Naive thymus-derived CD4-positive, alpha-beta T cell (primary cell): ENCODE measurements at places on chromosomes 3 and 15. TPM values are rescaled to one million over a fixed set of nuclear protein-coding genes. Genes with fewer than 3 reads are reported as not detected.

- H3K4me1 ChIP-seq: peaks cover 7% of the 10 kb centered on the region
- no peaks in the 10 kb centered on the region for H3K27me3 ChIP-seq
- H3K36me3 ChIP-seq: no peaks in the 10 kb centered on the region
- H3K27ac ChIP-seq: peak overlapping the region; percentile 42
- DNase-seq: peak; percentile 69
- peak overlapping the region; percentile 46 for H3K4me3 ChIP-seq
These were observed 23.5 kb upstream of the TSC22D2 start for GRCh38 chr3:150384296-150385212.

ZMAT3 gene
- 21.7 TPM for total RNA-seq

GRCh38 chr3:150765949-150766720 is 3.2 kb upstream of the SIAH2 start:
- H3K27me3 ChIP-seq: no peaks in the 10 kb centered on the region
- no peak overlapping the region for H3K4me3 ChIP-seq
- no peak overlapping the region for H3K27ac ChIP-seq
- no peak for DNase-seq
- H3K4me1 ChIP-seq: peaks cover 4% of the 10 kb centered on the region
- H3K36me3 ChIP-seq: no peaks in the 10 kb centered on the region

MB21D2 gene
- total RNA-seq: 4.2 TPM

DNA sequence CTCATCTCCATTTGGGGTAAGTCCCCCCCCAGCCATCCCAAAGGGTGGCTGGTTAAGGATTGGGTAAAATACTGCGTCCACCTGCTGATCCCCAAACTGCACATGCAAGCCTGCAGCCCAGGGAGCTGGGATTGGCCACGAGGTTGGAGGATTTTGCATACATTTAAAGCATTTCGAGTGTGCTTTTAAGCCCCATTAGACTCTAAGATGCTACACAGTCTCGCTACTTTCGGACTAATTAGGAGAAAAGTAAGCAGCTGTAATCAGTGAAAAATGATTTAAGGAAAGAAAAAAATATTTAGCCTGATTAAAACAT is 23.9 kb downstream of the SLC6A6 start:
- H3K4me3 ChIP-seq: no peak overlapping the region
- H3K27me3 ChIP-seq: no peaks in the 10 kb centered on the region
- H3K36me3 ChIP-seq: no peaks in the 10 kb centered on the region
- DNase-seq: no peak

GRCh38 chr15:41499109-41499851 is 5.6 kb downstream of the ITPKA start:
- H3K4me3 ChIP-seq: no peak overlapping the region
- peaks cover 29% of the 10 kb centered on the region for H3K27me3 ChIP-seq
- DNase-seq: no peak
- H3K4me1 ChIP-seq: peaks cover 29% of the 10 kb centered on the region
- H3K36me3 ChIP-seq: no peaks in the 10 kb centered on the region

KLF15 gene
- total RNA-seq: 0.81 TPM

GRCh38 chr3:151169262-151169947 is 33.6 kb downstream of the GPR171 start:
- H3K27me3 ChIP-seq: no peaks in the 10 kb centered on the region
- no peaks in the 10 kb centered on the region for H3K36me3 ChIP-seq
- no peak overlapping the region for H3K4me3 ChIP-seq
- H3K4me1 ChIP-seq: peaks cover 30% of the 10 kb centered on the region

MRPS22 gene
- 26.2 TPM for total RNA-seq

DNA sequence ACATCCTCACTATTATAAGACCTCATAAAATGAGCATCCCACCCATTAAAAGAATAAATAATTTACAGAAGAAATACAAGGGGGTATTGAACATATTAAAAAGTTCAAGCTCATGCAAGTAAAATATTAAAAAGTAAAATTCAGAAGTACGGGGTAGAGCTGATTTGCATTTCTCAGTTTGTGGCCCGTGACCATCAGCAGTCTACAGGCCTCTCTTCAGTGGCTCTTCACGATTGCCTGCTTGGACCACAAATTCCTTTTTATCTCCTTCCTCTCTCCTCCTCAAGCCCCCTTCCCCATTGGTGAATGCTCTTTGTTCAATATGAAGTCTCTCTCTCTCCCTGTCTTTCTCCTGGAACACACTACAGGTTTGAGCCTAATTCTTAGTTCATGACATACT is 19.1 kb downstream of the CYP8B1 start:
- no peak overlapping the region for H3K4me3 ChIP-seq
- H3K27ac ChIP-seq: no peak overlapping the region
- no peaks in the 10 kb centered on the region for H3K4me1 ChIP-seq

GRCh38 chr3:145752576-145752975 is 408.4 kb downstream of the PLOD2 start:
- no peak overlapping the region for H3K4me3 ChIP-seq
- H3K36me3 ChIP-seq: no peaks in the 10 kb centered on the region
- no peak for DNase-seq
- H3K27me3 ChIP-seq: no peaks in the 10 kb centered on the region
- no peak overlapping the region for H3K27ac ChIP-seq

DNA sequence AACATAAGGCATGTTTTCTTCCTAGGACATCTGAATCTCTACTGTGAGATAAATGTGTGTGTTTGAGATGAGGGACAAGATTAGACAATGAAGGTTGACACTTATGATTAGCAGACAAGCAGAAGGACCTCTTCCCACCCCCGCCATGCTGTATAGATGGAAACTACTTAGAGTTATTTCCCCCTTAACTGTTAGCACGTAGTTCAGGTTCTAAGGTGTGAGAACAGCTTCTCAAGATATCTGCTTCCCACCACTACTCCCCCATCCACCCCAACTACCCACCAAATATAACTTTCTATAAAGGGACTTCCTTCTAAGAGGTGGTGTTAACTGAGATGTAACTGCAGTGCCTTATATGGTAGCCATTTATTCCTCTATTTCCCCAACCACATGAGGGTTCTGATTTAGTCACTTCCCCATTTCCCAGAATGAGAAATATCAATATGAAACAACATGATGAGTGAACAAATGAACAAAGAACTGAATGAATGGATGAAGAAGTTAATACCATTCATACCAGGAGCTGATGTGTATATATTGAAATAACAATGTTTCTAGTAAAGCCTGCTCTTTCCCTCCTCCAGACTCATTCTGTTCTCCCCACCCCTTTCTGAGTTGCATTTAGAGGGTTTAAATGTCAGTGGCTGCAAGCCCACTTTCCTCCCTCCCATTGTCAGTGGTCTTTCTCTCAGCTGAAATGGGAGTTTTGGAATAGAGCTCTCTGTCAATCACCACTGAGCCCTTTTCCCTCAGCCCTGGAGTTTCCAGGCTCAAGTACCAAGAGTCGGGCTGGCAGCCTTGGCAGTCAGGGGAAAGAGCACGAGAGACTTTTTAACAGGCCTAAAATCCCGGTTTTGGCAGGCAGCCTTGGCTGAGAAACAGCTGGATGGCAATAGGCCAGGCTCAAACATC is 7.7 kb upstream of the RFTN1 start:
- peaks cover 6% of the 10 kb centered on the region for H3K4me1 ChIP-seq
- H3K27ac ChIP-seq: no peak overlapping the region
- no peaks in the 10 kb centered on the region for H3K36me3 ChIP-seq
- no peak for DNase-seq

- H3K4me3 ChIP-seq: peak overlapping the region; percentile 25
- peak; percentile 74 for DNase-seq
- H3K27ac ChIP-seq: peak overlapping the region; percentile 92
- peaks cover 98% of the 10 kb centered on the region for H3K4me1 ChIP-seq
- H3K36me3 ChIP-seq: no peaks in the 10 kb centered on the region
- no peaks in the 10 kb centered on the region for H3K27me3 ChIP-seq
These were observed 11.5 kb downstream of the CSK start for GRCh38 chr15:74793135-74794028.

DNA sequence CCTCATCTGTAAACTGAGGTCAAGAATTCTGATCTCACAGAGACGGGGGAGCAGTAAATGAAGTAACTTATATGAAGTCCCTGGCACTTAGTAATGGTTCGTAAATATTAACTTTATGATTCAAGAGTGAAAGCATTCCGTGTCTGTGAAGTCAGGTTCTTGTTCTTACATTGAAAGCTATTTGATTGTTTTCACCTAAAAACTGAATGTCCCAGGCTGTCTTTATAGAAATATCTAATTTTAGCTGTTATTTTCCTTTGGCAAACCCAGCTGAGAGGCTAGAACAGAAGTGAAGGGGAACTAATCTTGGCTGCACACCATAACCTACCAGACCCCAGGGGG is 84.5 kb downstream of the CHSY1 start:
- H3K36me3 ChIP-seq: no peaks in the 10 kb centered on the region
- H3K4me3 ChIP-seq: no peak overlapping the region
- DNase-seq: no peak
- H3K4me1 ChIP-seq: peaks cover 14% of the 10 kb centered on the region
- H3K27me3 ChIP-seq: no peaks in the 10 kb centered on the region
- H3K27ac ChIP-seq: no peak overlapping the region

- DNase-seq: no peak
- no peaks in the 10 kb centered on the region for H3K27me3 ChIP-seq
- no peaks in the 10 kb centered on the region for H3K4me1 ChIP-seq
- no peak overlapping the region for H3K27ac ChIP-seq
- H3K36me3 ChIP-seq: no peaks in the 10 kb centered on the region
- H3K4me3 ChIP-seq: no peak overlapping the region
These were observed 95.4 kb downstream of the PLOD2 start for GRCh38 chr3:146065573-146066006.

GRCh38 chr3:122364490-122364889 is 18.5 kb downstream of the MIX23 start:
- H3K27ac ChIP-seq: no peak overlapping the region
- no peak overlapping the region for H3K4me3 ChIP-seq
- no peak for DNase-seq
- H3K36me3 ChIP-seq: peaks cover 4% of the 10 kb centered on the region

- H3K4me1 ChIP-seq: peaks cover 12% of the 10 kb centered on the region
- peaks cover 6% of the 10 kb centered on the region for H3K36me3 ChIP-seq
- no peak for DNase-seq
- H3K27ac ChIP-seq: no peak overlapping the region
- H3K27me3 ChIP-seq: no peaks in the 10 kb centered on the region
These were observed 21.0 kb downstream of the HPS3 start for GRCh38 chr3:149150436-149150835.

DNA sequence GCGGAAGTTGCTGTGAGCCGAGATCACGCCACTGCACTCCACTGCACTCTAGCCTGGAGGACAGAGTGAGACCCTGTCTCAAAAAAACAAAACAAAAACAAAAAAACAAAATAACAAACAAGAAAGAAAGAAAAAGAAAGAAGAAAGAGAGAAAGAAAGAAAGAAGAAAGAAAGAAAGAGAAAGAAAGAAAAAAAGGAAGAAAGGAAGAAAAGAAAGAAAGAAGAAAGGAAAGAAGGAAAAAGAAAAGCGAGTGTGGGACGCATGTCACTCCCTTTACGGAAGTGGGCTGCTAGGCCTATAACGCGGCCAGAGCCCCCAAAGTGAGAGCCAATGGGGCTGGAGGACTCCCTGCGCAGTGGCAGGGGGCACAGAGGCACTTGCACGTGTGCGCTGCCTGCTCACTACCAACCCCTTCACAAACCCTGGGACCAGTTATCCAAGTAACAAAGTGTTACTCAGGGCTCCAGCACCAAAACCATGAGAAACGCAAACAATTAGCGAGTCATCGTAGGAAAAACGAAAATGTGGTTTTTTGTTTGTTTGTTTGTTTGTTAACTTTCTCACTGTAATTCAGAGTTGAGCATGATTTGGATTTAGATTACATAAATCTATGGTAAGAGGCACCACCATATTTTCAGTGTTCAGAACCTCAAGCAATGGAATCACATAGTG is 40.8 kb upstream of the ATP1B3 start:
- H3K27ac ChIP-seq: no peak overlapping the region
- no peak for DNase-seq
- H3K36me3 ChIP-seq: no peaks in the 10 kb centered on the region
- H3K4me3 ChIP-seq: no peak overlapping the region
- H3K27me3 ChIP-seq: no peaks in the 10 kb centered on the region
- H3K4me1 ChIP-seq: no peaks in the 10 kb centered on the region

TJP1 gene
- total RNA-seq: not detected

NANOGP8 gene
- not detected for total RNA-seq

- H3K36me3 ChIP-seq: no peaks in the 10 kb centered on the region
- H3K4me3 ChIP-seq: no peak overlapping the region
- no peak overlapping the region for H3K27ac ChIP-seq
These were observed 372.0 kb downstream of the GABRG3 start for GRCh38 chr15:27342991-27343390.

DNA sequence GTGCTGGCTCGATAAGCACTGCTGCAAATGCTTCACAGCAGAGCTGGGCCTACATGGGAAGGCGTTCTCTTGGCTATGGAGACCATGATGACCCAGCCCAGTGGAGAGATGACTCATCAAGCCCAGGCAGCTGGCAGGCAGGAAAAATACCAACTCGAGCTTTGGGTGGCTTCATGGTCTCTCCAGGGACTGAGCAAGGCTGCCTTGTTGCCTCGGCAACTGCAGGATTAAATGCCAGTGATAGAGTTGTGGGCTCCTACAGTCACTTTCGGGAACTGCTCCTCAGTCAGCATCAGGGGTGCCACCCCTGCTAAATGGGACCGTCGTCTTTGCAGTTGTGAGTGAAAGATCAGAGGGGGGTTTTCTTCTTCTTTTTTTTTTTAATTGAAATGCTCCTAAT is 54.6 kb upstream of the MYZAP start:
- no peak overlapping the region for H3K27ac ChIP-seq
- no peak overlapping the region for H3K4me3 ChIP-seq
- H3K27me3 ChIP-seq: no peaks in the 10 kb centered on the region
- no peak for DNase-seq
- no peaks in the 10 kb centered on the region for H3K36me3 ChIP-seq
- no peaks in the 10 kb centered on the region for H3K4me1 ChIP-seq

TMEM108 gene
- total RNA-seq: not detected

- no peak overlapping the region for H3K4me3 ChIP-seq
- no peaks in the 10 kb centered on the region for H3K4me1 ChIP-seq
- H3K36me3 ChIP-seq: no peaks in the 10 kb centered on the region
- no peaks in the 10 kb centered on the region for H3K27me3 ChIP-seq
- no peak for DNase-seq
These were observed 26.3 kb downstream of the NGRN start for GRCh38 chr15:90291679-90292356.

DNA sequence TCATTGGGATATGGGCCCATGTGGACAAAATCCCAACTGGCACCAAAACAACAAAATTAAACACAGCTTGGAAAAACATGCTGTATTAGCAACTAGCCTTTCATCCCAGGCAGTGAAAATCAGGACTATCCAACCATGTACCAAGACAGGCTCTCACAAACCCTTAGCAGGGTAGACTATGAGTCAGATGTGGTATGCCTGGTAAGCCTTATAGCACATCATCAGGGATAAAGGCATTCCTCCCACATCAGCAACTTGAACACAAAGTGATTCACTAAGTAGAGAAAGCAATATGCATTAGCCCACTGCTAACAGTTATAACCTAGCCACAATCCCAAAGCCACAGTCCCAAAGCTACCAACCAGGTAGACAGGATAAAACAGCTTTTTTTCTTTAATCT is 8.0 kb downstream of the CEP152 start:
- H3K27ac ChIP-seq: no peak overlapping the region
- no peaks in the 10 kb centered on the region for H3K4me1 ChIP-seq
- no peaks in the 10 kb centered on the region for H3K36me3 ChIP-seq
- DNase-seq: no peak
- no peaks in the 10 kb centered on the region for H3K27me3 ChIP-seq
- H3K4me3 ChIP-seq: no peak overlapping the region

GRCh38 chr15:44092221-44092620 is 102.8 kb downstream of the FRMD5 start:
- H3K36me3 ChIP-seq: no peaks in the 10 kb centered on the region
- no peak overlapping the region for H3K4me3 ChIP-seq
- no peaks in the 10 kb centered on the region for H3K4me1 ChIP-seq
- H3K27ac ChIP-seq: no peak overlapping the region
